Glutamatergic neuron (in vitro differentiated cells): ENCODE measurements at places on chromosomes 4 and X. TPM values are rescaled to one million over a fixed set of nuclear protein-coding genes. Genes with fewer than 3 reads are reported as not detected.

GRCh38 chrX:10930151-10930550 lies 181.0 kb upstream of the HCCS start:
- H3K4me3 ChIP-seq, result no peak overlapping the region
- H3K36me3 ChIP-seq, result no peaks in the 10 kb centered on the region
- no peak overlapping the region for H3K27ac ChIP-seq
- no peaks in the 10 kb centered on the region for H3K4me1 ChIP-seq
- DNase-seq, result no peak

DNA sequence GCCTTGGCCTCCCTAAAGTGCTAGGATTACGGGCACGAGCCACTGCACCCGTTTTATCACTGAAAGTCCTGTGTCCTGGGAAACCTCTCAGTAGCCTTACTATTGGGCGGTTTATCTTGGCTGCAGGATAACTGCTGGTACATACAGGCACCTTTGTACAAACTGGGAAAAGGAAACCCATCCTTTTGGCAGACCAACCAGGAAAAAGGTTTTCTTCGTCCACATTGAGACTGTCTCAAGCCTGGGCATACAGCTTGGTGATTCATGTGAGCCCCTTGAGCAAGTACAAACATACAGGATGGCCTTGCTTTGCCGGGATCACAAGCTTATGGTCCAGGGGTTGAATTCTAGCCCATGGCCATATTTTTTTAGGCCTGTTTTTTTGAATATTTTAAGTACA lies 32.8 kb downstream of the RWDD4 start:
- no peak for DNase-seq
- H3K27ac ChIP-seq, result no peak overlapping the region
- H3K4me3 ChIP-seq, result no peak overlapping the region
- H3K27me3 ChIP-seq, result peaks cover 2% of the 10 kb centered on the region

- H3K36me3 ChIP-seq, result no peaks in the 10 kb centered on the region
- peaks cover 2% of the 10 kb centered on the region for H3K4me1 ChIP-seq
- no peak overlapping the region for H3K27ac ChIP-seq
- H3K4me3 ChIP-seq, result no peak overlapping the region
- DNase-seq, result no peak
These were observed 7.4 kb downstream of the SNCA start for GRCh38 chr4:89829470-89830138.

DNA sequence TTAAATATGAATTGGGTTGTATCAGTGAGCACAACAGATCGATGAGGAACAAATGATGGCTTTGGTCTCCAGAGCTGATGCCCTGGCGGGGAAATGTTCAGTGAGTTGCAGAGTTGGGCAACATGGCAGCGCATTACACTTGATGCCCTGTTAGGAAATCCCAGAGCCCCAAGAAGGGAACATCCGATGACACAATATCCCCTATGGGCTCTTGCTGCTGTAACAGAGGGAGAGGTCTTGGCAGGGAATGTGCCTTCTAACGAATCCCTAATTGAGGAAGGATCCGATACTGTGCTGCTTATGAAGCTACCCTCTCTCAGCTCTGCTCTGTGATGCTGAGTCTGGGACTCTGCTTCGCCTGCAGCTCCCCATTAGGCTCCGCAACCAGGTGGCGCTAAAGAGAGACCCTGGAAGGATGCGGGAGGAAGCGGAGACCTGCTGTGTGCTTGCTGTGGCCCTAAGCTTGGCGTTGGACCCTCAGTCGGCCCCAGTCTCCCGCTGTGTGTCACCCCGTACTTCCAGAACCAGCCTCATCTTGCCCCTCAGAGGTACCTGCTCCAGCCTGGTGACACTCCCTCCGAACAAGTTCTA lies 38.9 kb downstream of the PDHA1 start:
- no peak overlapping the region for H3K27ac ChIP-seq
- H3K36me3 ChIP-seq, result no peaks in the 10 kb centered on the region
- H3K4me3 ChIP-seq, result no peak overlapping the region
- peak; percentile 75 for DNase-seq
- H3K4me1 ChIP-seq, result no peaks in the 10 kb centered on the region

AMBN gene
- total RNA-seq, result not detected
